Activated naive CD4-positive, alpha-beta T cell treated with anti-CD3 and anti-CD28 coated beads for 36 hours (primary cell): ENCODE measurements at places on chromosomes 3 and 15. TPM values are rescaled to one million over a fixed set of nuclear protein-coding genes. Genes with fewer than 3 reads are reported as not detected.
A peak's percentile ranks its signal among the peaks of the same experiment; 100 is the strongest.

DAZL gene
- not detected for total RNA-seq

DGKG gene
- 0.98 TPM for total RNA-seq

PIGB gene
- 13.3 TPM for total RNA-seq

ZDHHC19 gene
- not detected for total RNA-seq

RHOV gene
- 0.22 TPM for total RNA-seq

LRRC2 gene
- not detected for total RNA-seq

VIPR1 gene
- total RNA-seq: 8.4 TPM

GRCh38 chr15:62502451-62502850 lies 337.4 kb upstream of the C2CD4B start:
- no peaks in the 10 kb centered on the region for H3K36me3 ChIP-seq
- H3K27ac ChIP-seq: no peak overlapping the region
- H3K4me1 ChIP-seq: no peaks in the 10 kb centered on the region
- H3K27me3 ChIP-seq: peaks cover under 1% of the 10 kb centered on the region
- H3K4me3 ChIP-seq: no peak overlapping the region

- H3K27me3 ChIP-seq: no peaks in the 10 kb centered on the region
- no peaks in the 10 kb centered on the region for H3K4me1 ChIP-seq
- H3K4me3 ChIP-seq: no peak overlapping the region
These were observed 47.8 kb upstream of the VPS8 start for GRCh38 chr3:184764191-184764590.

DNA sequence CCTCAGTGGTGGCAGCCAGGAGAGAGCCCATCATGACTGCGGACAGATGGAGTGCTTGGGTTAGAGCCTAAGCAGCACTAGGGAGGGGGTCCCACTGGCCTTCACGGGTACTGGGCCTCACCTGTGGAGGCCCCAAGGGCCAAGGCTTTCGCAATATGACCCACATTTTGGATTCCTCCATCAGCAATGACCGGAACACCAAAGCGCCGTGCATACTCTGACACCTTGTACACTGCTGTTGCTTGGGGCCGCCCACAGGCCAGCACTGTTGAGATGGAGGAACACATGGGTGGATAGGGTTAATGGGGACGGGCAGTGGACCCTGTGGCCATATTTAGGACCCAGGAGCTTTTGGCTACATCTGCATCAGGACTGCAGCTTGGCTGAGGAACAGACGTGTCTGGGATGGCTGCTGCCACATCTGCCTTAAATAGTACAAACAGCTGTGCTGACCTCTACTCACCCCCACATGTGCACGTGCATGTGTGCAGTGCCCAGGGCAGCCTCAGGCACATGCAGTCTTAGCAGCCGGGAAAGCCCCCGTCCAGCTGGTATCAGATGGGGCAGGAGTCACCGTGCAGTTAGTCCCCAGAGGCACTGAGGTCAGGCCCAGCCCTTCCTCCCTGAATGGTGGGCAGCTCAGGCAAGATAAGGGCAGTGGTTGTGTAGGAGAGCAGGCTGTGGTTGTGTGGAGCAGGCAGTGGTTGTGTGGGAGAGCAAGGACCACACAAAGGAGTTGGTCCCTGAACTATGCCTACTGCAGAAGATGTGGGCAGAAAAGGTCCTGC lies 3.3 kb downstream of the NDUFAF3 start:
- peaks cover 64% of the 10 kb centered on the region for H3K4me1 ChIP-seq
- H3K27me3 ChIP-seq: no peaks in the 10 kb centered on the region
- no peak for DNase-seq

- H3K4me3 ChIP-seq: no peak overlapping the region
- no peaks in the 10 kb centered on the region for H3K4me1 ChIP-seq
- no peak overlapping the region for H3K27ac ChIP-seq
- DNase-seq: no peak
- H3K27me3 ChIP-seq: peaks cover 18% of the 10 kb centered on the region
These were observed 194.2 kb downstream of the EBLN2 start for GRCh38 chr3:73255609-73256029.

DNA sequence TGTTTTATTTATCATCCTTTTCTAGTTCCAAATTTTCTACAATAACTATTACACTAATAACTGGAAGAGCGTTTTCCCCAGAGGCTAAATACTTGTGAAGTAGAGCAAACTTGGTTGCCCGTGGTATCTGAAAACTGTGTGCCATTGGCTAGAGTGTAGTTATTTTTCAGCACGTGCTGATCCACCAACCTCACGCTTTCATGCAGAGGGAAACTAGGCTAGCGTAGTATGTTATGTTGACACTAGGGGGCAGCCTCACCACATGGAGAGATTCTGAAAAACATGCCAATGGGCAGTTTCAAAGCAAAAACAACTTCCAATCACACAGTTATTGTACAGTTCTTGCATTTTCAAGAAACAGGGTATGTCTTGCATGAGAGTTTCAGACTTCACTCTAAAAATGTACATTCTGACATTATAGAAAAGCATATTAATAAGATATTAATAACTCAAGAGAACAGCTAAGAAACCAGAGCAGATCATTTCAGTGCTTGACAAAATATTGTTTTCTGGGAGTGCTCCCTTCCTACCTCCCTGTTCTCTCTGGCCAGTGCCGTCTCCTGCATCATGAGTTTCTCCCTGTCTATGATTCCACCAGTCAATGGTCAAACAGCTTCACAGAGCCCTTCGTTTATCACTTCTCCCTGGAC lies 39.7 kb downstream of the SPATA12 start:
- no peak overlapping the region for H3K27ac ChIP-seq
- peak; percentile 84 for DNase-seq
- no peak overlapping the region for H3K4me3 ChIP-seq
- no peaks in the 10 kb centered on the region for H3K4me1 ChIP-seq
- no peaks in the 10 kb centered on the region for H3K27me3 ChIP-seq
- no peaks in the 10 kb centered on the region for H3K36me3 ChIP-seq

DNA sequence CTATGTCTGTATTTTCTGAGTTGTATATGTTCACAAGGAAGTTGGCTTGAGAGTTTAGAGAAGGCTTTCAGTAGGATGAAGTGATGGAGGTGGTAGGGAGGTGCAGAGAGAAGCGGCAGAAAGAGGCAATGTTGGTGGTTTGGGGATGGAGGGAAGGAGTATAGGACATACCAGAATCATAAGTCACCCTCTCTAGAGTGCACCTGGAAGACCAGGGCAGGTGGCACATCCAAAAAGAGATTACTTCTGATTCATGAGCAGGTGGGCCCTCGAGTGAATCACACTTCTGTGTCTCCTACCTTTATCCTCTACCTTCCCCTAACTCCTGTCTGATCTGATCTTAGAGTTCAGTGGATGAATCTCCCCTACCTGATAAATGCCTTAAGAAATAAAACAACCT lies 41.8 kb upstream of the MRPL3 start:
- peaks cover 22% of the 10 kb centered on the region for H3K27me3 ChIP-seq
- no peak overlapping the region for H3K4me3 ChIP-seq
- no peaks in the 10 kb centered on the region for H3K36me3 ChIP-seq
- H3K27ac ChIP-seq: no peak overlapping the region
- H3K4me1 ChIP-seq: no peaks in the 10 kb centered on the region
- DNase-seq: no peak

DNA sequence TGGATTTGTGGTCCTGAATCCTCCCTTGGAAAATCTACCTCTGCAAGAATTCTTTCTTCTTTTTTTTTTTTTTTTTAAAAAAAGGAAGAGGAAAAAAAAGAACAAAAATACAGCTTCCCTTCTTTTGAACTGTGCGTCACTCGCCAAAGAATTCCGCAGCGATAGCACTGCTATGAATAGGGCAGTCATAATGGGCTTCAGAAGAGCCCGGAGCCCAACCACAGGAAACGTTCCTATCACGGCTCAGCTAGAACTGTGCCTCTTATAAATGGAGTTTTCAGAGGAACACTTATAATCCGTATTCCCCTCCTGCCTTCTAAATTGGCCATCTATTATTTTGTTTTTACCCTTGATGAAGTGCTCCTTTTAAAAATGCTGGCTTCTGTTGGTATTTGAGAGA lies 227.7 kb downstream of the ADAMTS17 start:
- no peak overlapping the region for H3K4me3 ChIP-seq

DNA sequence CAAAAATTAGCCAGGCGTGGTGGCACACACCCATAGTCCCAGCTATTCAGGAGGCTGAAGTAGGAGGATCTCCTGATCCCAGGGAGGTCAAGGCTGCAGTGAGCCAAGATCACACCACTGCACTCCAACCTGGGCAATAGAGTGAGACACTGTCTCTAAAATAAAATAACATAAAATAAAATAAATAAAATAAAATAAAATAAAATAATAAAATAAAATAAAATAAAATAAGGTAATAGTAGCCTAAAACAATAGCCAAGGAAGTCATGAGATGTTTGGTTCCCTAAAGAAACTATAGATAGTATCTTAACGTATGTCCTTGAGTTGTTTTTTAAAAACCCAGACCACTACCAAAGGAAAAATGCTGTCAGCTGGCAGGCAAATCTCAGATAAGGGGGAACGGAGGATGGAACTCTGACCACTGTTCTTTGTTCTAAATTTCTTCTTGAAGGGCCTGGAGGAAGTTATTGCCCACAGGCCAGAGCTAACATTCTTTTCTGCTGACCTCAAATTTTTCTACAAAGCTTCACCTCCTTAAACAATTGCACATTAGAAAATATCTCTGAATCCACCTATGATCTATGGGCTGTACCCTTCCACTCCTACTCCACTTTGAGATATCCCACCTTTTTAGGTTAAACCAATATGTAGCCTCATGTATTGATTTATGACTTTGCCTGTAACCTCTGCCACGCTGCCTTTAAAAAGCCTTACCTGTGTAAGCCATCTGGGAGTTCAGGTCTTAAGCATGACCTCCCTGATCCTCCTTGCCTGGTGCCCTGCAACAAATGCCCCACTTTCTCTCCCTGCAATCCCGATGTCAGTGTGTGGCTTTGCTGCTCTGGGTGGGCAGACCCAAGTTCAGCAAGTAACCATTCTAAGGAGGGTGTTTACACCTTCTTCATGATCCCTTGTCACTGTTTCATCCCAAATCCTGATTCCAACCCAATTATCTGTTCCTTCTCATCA lies 126.2 kb upstream of the BHLHE40 start:
- peak overlapping the region; percentile 68 for H3K27ac ChIP-seq
- peaks cover 77% of the 10 kb centered on the region for H3K4me1 ChIP-seq
- DNase-seq: no peak

GRCh38 chr3:133662278-133662651 lies 524 bp upstream of the TOPBP1 start:
- peak; percentile 66 for DNase-seq
- H3K4me1 ChIP-seq: peaks cover 28% of the 10 kb centered on the region
- H3K27ac ChIP-seq: peak overlapping the region; percentile 98
- no peaks in the 10 kb centered on the region for H3K27me3 ChIP-seq

DNA sequence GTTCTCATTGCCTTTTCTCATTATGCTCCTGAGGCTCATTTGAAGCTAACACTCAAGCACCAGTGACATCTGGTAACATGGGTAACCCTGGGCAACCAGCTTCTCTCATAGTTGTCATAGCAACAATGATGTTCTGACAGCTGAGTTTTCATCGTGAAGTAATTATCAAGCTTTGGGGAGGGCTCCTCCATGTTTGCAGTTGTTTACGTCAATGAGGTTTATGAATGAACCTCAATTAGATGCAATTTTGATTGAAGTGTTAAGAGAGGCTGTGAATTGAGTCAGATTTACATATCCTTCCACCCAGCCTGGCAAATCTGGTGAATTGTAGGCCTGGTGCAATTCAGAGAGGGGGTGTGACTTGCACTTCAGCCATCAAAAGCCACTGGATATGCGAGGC lies 119.3 kb upstream of the CHD2 start:
- no peak for DNase-seq
- H3K36me3 ChIP-seq: peaks cover 4% of the 10 kb centered on the region
- no peak overlapping the region for H3K4me3 ChIP-seq
- no peak overlapping the region for H3K27ac ChIP-seq
- no peaks in the 10 kb centered on the region for H3K4me1 ChIP-seq

DNA sequence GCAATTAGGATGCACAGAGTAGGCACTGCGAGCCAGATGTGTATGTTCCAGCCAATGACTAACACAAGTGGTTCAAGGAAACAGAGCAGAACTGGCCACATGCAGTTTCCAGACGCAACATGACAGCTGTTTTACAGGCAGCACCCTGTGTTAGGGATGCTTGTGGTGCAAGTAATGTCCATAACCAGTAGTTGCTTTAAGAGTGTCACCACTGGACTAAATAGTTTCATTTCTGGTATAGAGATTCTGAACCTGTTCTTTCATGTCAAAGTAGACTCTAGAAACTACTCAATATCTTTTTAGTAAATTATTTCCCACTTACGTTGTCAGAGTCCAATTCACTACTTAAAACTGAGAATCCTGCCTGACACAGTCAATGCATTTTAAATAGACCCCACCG lies 14.5 kb upstream of the LPP start:
- no peak for DNase-seq
- H3K4me1 ChIP-seq: peaks cover 8% of the 10 kb centered on the region
- H3K27me3 ChIP-seq: no peaks in the 10 kb centered on the region

DNA sequence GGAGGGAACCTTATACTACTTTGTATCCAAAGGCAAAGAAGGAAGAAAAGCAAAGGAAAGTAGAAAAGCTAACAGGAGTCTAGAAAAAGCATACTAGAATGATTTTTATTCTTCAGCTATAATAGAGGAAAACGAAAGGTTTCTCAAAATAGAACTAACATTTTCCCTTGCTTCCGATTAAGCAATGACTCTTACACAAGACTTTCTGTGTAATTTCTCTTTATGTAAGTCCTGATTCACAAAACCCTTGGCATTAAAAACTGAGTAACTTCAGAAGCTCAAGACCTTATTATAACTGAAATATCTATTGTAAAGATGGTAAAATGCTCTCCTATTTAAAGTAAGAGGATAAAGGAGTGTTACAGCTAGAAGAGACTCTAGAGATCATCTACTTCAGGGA lies 97.4 kb downstream of the DTWD1 start:
- H3K4me1 ChIP-seq: no peaks in the 10 kb centered on the region
- no peak overlapping the region for H3K27ac ChIP-seq
- DNase-seq: no peak
- H3K4me3 ChIP-seq: no peak overlapping the region
